Pulmonary artery endothelial cell (primary cell): ENCODE measurements at places on chromosomes 1 and 21.

DNA sequence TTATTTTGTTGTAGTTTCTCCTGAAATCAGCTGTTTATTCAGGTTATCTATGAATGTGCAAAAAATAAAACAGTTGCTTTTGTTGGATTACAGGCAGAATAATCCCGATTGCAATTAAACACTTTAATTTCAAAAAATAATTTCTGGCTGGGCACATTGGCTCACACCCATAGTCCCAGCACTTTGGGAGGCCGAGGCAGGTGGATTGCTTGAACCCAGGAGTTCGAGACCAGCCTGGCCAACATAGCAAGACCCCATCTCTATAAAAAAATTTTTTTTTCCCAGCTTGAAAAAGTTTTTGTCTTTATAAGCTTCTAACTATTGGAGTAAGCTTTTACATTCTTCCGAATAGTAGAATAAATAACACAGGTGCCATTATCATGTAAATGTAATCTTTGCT, 15.3 kb downstream of the RCAN3 start:
- no peak for DNase-seq

DNA sequence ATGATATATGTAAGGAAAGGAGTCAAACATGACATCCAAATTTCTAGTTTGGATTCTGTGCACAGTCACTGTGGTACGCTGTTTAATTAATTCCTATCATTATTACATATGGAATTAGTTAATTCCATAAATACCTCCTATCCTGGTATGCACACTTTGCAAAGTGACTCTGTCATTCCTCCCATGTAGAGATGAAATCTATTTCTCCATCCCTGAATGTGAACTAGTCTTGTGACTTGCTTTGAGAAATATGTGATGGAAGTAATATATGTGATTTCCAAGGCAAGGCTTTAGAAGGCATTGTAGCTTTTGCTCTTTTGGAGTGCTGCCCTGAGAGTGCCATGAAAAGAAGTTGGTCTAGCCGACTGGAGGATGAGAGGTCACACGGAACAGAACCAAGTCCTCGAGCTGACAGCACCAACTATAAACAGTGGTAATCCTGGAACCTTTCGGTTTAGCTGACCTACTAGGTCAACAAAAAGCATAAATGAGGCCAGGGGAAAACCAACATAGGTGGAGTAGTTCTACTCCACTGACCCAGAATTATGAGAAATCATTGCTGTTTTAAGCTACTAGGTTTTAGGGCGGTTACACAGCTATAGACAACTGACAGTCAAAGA, 1.5 kb downstream of the SELENOF start:
- no peak for DNase-seq

DNA sequence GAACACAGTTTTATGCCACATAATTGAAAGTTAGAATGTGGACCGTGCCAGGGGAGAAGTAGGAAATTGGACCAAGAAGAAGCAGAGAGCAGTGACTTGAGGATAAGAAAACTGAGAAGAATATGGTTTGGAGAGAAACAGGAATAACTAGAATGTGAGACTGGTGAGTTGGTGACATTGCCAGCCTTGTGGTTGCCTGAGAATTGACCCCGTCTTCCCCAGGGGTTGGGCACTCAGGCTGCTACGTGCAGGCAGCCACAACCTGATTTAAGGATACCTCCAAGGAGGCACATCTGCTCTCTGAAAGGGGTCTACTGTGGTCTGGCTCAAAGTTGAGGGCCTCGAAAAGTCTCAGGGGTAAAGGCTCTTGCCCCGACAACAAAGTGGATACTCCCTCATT, 112.1 kb upstream of the ARTN start:
- DNase-seq, result no peak

DNA sequence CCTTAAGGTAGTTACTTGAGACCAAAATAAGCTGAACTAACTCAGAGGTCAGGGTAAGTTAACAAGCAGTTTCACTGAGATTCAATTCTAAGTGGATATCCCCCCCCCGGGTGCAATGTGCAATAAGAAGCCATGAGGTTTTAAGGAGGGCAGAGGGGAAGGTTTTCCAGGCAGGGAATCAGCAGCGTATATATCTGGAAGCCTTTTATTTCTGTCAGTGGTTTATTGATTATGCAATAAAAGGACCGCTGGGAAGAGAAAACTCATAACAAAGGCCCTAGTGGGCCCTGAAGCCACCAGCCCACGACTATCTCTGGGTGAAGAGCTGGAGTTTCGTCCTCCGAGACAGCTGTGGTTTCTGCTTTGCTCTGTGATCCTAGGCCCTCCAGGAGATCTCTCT, 53.1 kb upstream of the CTPS1 start:
- DNase-seq, result no peak
